ENCODE measurements at places on chromosomes 7 and 10.

- DNase-seq = no peak
These were observed 441.3 kb downstream of the GRID1 start for GRCh38 chr10:85925201-85925750.

DNA sequence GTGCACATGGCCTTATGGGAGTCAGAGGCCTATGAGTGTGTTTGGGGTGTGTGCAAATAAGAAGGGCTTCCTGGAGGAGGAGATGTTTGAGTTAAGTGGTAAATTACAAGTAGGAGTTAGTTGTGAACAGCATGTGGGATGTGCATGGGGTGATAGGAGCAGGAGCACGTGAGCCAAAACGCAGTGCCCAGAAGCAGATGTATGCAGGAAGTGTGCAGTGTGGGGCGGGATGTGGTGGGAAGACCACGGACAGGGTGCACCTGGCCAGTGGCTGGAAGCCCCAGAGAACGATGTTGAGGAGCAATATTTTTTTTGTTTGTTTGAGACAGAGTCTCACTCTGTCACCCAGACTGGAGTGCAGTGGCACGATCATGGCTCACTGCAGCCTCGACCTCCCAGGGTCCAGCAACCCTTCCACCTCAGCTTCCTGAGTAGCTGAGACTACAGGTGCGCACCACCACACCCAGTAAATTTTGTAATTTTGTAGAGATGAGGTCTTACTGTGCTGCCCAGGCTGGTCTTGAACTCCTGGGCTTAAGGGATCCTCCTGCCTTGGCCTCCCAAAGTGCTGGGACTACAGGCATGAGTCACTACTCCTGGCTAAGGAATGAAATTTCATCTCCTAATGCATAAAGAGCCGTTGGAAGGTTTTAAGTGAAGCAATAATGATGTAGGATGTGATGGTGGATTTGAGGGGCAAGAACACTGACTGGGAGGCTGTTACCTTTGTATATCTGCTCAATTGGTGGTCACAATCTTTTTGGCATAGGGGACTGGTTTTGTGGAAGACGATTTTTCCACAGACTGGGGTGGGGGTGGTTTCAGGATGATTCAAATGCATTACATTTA, 78.4 kb downstream of the LYZL2 start:
- no peak for DNase-seq

DNA sequence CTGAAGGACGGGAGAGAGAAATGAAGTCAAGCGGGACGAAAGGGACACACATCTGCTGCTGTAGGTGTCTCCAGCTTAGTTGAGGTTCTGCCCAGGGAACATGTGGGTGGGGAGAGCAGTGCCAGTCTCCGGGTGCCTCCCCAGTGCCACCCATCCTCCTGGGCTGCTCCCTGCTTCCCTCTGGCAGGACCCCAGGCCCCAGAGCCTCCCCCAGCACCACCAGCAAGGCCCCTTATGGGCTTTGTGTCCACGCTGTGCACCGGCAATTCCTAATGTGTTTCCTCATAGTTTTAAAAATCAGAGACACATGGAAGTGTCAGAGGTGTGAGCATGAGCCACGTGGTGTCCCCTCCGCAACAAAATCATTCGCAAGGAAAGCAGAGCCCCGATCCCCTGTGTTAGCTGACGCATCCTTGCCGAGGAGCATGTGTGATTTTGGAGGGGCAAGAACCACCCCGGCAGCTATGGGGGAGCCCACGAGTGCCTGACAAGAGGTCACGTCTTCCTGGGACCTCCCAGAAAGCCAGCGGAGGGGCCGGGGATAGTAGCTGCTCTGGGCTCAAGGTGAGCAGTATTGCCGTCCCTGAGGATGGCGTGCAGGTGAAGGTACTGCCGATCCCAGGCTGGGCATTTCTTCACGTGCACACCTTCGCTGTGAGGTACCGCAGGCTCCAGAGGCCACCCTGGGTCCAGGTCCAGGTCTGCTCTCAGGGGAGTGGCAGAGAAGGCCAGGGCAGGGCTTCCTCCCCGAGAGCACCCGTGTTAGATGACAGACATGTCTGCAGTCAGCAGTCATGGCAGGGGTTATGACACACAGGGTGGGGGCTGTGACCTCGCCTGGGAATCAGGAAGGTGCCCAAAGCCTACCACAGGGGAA, 448.2 kb upstream of the FOXK1 start:
- no peak for DNase-seq

DNA sequence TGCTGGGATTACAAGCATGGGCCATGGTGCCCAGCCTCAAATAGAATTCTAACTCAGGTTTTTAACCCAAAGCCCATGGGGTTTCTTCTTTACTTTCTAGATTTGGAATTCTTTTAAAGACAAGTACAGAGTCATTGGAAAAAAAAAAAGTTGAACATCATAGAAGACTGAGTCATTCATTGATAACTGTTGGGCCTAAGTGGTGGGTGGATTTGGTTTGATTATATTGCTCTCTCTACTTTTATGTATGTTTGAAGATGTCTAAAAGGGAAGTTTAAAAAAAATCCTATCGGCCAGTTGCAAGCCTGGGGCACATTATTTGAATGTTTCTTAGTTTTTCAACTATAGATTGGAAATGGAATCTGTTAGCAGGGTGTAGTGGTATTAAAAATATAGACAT, 49.7 kb downstream of the INPP5F start:
- DNase-seq = no peak

Data from pulmonary artery endothelial cell (primary cell).